ENCODE measurements at places on chromosomes 7 and 10.

- DNase-seq, result no peak
Measured at GRCh38 chr7:32930378-32930777, 26.9 kb upstream of the FKBP9 start.

DNA sequence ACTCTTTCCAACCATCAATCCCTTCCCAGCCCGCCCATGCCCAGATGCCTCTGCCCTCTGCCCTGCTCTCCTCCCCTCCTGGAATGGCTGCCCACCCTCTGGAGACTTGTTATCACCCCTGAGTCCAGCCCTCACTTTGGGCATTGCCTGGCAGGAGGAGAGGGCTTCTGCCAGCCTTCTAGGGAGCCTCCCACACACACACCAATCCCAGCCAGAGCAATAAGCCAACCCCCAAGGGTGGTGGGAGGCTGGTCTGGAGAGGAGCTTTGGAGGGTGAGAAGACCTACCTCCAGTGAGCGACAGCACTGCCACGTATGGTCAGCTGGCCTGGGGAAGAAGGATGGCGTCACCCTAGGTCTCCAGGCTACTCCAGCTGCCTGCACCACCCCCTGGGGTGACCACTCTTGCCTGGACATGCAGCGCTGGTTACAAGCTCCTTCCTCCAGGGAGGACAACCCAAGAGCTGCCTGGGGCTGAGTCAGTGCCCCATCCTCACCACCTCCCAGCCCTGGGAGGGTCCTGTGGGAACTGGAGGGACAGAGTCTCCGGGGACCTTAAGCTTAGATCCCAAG lies 8.4 kb downstream of the C10orf105 start:
- no peak for DNase-seq

DNA sequence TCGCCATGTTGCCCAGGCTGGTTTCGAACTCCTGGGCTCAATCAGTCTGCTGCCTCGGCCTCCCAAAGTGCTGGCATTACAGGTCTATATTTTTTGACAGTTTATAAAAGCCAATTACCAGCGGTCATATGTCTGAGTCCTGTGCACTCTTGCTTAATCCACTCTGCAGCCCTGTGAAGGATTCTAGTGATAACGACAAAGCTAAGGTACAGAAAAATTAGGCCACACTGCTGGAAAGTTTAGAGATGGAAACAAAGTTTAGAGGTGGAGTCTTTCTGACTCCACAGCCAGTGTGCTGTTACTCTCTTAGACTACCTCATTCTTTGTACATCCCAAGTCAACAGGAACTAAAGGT lies 707 bp downstream of the PTER start:
- DNase-seq, result no peak

DNA sequence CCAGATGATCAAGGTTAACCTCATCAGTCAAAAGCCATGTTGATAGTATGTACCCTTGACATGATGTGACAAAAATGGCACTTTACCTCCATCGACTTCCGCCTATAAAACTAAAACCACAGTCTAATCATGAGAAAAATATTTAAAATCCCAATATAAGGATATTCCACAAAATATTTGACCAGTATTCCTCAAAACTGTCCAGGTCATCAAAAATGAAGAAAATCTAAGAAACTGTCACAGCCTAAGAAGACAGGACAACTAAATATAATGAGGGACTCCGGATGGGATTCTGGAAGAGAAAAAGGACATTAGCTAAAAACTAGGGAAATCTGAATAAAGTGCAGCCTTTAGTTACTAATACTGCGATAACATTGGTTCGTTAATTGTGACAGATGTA lies 67.6 kb downstream of the XPNPEP1 start:
- no peak for DNase-seq

DNA sequence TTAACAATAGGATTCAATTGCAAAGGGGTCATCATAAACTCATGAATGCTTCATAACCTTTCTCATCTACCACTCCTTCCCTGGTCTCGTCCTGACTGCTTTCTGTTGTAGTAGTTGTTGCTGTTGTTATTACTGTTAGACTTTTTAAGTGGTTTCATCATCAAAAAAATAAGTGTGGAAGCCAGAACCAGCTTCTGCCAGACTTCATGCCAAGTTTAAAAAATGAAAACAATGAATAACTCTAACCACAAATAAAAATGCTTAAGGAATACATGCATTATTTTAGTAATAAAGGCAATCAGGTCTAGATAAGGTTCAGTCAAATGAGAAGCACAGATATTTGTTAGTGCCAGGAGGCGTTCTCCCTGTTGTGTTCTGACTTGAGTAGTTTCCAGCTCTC lies 85.4 kb downstream of the PCLO start:
- no peak for DNase-seq

DNA sequence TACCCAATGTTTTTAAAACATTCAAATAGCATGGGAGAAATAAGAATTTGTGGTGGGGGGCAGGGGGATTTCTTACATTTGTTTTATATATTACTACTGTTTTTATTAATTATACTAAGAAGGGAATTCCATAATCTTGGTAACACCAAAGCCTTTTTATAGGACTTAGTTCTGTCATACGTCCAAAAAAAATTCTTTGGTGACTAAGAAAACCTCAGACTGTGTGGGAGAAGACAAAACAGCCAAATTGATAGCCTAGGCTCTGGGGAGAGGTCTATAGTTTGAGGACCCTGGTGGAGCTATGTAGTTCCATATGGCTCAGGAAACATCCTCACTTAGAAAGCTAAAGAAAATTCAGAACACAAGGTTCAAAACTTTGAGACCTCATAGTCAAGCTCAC lies 23.4 kb downstream of the ACSM6 start:
- DNase-seq, result no peak

GRCh38 chr10:8280946-8281345 lies 226.5 kb downstream of the GATA3 start:
- no peak for DNase-seq

DNA sequence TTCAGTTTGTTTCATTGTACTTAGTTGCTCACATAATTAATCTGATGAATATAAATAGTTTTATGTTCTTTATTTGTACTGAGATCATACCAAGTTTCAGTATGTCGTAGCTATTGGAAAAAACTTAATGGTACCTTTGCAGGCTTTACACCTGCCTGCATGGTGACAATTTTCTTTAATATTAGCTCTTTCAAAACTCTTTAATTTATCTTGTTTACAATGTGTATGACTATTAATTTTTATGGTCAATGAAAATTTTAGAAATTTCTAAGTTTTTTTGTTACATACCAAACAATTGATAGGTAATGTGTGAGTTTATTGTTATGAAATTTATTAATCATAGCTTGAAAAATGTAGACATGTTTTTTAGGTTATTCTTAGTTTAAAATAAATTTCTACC lies 4.0 kb downstream of the DYNC2I1 start:
- no peak for DNase-seq

DNA sequence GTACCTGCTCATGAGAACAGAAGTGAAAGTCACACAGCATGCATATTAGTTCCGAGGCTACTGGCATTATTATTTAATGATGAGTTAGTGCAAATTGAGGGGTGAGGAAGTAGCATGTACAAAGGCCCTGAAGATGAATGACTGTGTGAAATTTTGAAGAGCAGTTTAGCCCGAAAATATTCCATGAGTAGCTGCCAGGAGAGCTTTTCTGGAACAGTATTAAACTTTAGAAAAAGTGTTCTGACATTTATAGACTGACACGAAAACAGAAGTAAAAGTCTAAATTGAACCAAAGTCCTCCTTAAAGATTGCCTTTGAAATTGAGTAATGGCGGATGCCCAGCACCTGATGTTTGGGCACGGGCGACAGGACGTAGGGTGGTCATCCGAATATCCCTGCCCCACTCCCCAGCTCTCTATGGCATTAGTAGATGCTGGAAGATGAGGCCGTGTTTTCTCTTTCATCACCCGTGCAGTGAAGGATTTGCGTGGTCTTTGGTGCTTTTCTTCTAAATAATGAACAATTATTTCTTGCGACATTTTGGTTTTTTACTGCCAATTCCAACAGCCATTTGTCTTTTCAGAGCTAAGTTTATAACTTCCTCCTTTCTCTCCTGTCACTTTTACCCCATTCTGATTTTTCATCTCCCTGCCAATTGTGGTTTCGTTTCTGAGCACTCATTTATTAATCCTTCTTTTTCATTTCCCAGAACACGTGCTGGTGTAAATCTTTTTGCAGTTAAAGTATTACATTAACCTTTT lies 192.6 kb downstream of the MGMT start:
- DNase-seq, result no peak

DNA sequence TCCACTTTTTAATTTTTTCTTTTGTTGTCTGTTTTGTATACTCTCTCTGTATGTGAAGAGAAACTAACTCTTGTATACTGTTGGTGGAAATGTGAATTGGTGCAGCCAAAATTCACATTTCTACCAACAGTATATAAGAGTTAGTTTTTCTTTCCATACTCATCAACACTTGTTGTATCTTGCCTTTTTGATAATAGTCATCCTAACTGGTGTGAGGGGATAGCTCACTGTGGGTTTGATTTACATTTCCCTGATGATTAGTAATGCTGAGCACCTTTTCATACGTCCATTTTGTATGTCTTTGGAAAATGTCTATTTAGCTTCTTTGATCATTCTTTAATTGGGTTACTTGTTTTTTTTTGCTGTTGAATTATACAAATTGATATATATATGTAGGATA lies 375.5 kb upstream of the IGFBP3 start:
- DNase-seq, result no peak

DNA sequence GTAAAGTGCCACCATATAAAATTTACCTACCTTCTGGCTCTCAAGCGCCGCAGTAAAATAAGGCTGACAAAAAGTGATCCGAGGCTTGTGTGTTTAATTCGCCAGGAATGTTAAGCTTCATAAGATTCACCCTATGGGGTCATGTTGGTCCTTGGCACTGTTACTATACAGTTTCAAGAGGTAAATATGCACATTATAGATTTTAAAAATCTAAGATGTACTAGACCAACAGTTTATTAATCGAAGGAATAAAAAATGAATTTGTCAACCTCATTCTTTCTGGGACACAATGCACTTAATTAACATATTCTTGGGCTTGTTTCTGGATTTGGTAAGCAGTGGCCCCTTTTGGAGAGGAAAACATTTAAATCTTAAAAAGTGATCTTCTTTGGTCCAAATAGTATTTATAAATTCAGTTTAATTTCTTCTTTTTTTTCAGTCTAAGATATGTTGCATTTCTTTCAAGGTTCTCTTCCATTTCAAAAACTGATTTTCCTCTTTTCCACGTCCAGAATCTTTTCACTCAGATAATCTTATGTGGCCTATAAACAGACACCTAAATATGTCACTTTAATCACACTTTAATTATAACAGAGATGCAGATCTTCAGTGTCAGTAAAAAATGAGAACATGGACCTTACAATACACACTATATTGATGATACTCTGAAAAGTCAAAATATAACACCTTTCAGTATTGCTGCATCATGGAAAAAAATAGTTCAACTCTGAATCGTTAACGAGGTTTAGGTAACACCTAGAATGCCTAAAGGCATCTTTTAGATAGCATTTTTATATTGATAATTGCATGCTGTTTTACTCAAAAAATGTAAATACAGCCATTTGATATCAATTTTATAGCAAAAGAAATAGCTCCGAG lies 3.8 kb upstream of the SKIDA1 start:
- DNase-seq, result no peak

DNA sequence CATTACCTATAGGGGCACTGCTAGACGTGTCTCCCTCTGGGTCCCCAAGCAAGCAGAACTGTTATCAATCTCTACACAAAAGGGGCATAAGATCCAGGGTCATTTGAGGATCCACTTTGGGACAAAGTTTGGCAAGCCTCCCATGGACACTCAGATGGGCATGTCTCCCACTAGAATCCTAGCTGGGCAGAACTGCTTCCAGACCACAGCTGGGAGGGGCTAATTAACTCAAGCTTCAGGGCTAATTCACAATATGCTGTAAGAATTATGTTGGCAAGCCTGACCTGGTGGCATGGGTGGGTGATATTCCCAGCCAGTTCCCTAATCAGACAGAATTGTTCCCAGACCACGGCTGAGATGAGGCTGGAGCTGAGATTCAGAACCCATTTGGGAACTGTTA lies 738.4 kb upstream of the FZD8 start:
- no peak for DNase-seq

DNA sequence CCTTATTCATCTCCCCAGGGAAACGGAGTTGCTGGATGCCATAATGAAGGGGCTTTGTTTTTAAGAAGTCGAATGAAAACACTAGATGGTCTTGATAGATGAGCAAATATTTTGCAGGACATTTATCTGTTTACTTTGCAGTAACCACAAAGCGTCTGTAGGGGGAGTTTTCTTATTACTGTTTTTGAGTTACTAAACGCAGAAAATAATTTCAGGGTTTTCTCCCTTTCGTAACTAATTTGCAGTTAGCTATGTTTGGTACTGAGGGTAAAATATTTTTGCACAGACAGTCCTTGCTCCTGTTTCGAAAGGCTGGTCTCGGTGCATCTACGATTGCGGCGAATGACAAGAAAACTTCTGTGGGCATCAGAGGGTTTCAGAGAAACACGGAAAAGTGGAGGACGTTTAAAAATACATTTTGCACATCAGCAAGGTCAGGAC lies 505.6 kb upstream of the MKI67 start:
- DNase-seq, result no peak

GRCh38 chr7:91082852-91083495 lies 181.3 kb upstream of the FZD1 start:
- no peak for DNase-seq

GRCh38 chr7:45583296-45583695 lies 9.1 kb downstream of the ADCY1 start:
- no peak for DNase-seq

GRCh38 chr7:6218329-6218728 lies 54.1 kb downstream of the CYTH3 start:
- no peak for DNase-seq

GRCh38 chr7:19090526-19090925 lies 26.9 kb downstream of the TWIST1 start:
- DNase-seq, result no peak

DNA sequence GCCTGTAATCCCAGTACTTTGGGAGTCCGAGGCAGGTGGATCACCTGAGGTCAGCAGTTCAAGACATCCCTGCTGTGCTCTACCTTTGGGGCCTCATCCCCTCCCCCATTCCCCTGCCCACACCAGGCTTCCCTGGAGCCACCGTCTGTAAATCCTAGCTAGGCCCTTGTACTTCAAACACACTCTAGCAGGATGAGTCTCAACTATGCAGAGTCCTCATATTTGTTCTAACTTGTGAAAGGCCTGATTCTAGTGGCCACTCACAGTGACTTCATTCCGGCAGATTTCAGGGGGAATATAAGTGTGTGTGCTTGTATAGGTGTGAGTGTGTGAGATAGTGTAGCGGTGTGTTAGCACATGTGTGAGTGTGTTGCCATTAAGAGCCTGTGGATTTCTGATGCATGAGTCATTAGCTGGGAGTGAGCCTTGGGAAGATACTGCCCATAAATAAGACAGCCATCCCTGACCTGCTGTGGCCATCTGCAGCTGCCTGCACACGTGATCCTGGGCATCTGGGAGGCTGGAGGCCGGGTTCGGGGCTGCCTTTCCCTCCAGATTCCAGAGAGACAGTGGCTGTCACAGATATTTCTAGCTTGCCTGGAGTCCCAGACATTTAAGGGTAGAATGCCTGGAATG lies 1.7 kb upstream of the NEURL1 start:
- DNase-seq, result no peak

- DNase-seq, result no peak
Measured at GRCh38 chr7:151081170-151082101, 827 bp upstream of the FASTK start.

Measured in GM19239 (cell line).